Activated CD4-positive, alpha-beta T cell treated with anti-CD3 and anti-CD28 coated beads for 24 hours (primary cell): ENCODE measurements at places on chromosomes 5 and 9.

DNA sequence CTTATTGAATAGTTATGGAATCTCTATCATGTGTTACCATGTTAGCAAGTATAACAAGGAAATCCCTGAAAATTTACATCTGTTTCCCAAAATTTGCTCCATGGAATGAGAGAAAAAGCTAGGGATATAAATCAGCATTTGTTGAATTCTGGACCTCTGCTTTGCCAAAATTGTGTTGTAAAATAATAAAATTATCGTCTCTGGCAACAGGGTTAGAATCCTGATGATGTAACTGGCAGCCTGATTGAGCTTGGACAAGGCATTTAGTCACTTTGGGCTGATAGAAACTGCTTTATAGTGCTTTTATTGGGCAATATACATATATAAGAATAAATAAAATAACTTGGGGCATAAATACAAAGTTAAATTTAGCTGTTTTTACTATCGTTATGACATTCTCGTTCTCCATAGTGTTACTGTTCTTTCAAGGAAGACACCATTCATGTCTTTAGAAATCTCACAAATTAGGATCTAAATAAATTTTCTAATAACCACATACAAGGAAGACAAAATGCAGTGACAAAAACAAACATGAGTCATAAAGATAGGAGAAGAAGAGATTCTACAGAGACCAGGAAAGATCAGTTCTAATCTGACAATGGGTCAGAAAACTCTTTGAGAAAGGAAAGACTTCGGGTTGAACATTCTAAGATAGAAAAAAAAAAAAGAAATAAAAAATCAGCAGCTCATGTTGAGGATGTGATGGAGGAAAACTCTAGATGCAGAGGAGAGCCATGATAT lies 145.0 kb upstream of the CDH10 start:
- DNase-seq = no peak

DNA sequence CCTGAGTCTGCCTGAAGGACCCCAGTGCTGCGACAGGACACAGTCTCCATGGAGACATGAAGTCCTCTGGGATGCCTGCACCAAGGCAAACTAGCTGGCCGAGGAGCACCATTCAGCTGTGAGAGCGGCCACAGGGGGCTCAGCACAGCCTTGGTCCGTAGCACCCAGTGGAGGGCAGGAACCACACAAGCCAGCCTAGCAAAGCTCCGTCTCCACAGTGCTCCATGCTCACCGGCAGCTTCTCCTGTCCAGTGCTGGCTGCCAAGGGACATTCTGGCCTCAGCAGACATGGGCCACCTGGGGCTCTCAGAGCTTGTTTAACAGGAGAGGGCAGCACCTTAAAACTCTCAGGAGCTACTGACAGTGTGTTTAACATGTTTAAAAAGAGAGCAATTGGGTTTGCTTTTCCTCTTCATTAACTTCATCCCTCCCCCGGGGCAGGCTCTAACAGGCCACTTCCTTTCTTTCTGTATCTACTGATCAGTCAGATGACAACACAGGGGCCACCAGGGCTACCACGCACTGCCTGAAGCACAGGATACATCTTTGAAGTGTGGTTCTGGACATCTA lies 57.0 kb downstream of the SECISBP2 start:
- no peak for DNase-seq

DNA sequence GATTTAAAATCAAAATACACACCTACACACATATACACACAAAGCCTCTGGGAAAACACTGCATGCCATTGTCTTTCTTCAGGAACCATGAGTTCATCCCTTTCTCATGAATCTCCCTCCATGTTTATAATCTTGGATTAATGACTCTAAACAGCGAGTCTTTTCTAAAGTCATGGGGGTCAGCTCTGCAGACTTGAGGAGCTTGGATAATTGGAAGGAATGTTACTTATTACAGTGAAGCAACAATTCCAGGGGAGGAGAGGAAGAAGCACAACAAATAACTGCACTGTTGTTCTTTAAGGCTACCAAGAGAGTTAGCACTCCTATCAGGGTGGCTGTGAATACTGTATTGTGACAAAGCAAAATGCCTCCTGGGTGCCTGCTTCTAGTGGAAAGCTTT lies 444.7 kb downstream of the ANXA1 start:
- DNase-seq = no peak

DNA sequence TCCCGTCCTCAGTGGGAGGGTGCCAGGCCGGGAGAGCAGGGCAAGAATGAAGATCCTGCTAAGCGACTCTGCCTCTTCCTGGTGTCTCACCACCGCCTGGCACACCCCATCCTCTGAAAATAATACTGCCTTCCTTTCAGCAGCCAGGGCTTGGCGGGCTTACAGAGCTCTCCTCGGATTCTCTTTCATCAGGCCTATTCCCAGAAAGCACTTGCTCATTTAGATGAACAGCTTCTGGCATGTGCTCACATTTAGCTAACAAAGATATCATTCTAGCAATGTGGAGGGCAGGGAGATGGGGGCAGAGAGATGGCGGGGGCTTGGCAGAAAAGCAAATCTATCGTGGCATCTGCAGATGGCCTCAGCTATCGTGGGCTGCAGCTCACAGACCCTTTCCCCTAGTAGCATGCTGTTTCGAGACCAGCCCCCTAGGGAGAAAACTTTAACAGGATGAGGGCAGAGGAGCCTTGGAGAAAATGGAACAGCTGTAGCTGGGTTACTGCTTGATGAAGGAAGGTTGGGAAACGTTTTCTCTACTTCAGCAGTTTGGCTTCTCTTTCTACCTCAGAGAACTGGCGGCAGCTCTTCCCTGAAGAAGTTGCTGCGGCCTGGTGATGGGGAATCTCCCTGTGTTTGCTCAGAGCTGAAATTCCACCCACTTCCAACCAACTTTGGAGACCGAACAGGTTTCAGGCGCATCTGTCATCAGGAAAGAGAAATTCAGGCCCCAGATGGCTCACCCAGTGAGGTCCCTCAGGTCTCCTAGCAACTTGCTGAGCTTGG lies 102.1 kb downstream of the TMEM174 start:
- DNase-seq = no peak

DNA sequence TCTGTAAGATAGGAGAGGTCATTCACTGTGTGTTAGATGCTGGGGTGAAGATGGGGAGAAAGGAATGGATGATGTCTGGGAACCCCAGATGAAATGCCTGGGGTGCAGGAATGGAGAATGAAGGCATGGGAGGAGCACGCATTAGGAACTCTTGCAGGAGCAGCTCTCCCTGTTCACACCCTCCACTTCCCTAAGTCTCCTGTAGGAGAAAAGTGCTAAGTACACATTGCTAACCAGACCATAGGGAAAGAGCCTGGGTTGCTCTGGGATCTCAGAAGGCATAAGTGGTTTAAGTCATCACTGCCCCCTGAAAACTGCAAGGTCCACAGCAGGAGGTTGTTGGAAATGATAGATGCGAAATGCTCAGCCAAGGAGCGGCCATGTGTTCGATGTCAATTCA lies 163.1 kb downstream of the SEC61B start:
- DNase-seq = no peak

- DNase-seq = no peak
Measured at GRCh38 chr9:130607640-130608420, 28.5 kb downstream of the FUBP3 start.
